ENCODE measurements at places on chromosomes 1 and 21.

DNA sequence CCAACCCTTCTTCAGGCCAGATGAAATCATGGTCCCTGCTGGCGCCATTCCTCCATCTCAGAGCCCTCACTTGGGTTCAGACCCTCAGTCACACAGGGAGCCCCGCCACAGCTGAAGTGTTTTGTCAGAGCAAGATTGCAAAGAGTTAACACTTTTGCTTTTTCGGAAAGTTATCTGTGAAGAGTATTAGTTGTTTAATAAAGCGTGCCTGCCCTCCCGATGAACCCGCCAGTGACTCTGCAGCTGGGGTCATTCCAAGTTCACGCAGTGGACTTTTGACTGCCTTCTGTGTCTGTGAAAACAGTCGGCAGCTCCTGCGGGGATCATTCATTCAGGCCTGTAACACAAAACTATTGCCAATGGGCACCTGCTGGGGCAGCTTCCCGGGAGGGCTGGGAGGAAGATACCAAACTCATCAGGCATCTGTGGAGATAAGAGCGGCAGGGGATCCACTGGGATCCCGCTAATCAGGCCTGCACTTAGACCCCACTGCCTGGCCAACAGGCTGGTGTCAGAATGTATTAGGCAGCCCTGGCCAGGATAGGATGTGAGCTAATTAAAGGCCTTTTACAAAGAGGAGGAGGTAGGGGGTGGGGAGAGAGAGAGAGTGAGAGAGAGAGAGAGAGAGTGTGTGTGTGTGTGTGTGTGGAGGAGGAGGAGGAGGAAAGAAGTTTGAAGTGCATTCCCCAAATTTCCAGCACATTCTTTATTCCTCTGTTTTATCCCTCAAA is 184.5 kb downstream of the DHRS3 start:
- no peak for DNase-seq

GRCh38 chr21:46347203-46347550 is 23.2 kb downstream of the PCNT start:
- DNase-seq = no peak

GRCh38 chr1:6747674-6748073 is 37.6 kb upstream of the CAMTA1 start:
- DNase-seq = no peak

DNA sequence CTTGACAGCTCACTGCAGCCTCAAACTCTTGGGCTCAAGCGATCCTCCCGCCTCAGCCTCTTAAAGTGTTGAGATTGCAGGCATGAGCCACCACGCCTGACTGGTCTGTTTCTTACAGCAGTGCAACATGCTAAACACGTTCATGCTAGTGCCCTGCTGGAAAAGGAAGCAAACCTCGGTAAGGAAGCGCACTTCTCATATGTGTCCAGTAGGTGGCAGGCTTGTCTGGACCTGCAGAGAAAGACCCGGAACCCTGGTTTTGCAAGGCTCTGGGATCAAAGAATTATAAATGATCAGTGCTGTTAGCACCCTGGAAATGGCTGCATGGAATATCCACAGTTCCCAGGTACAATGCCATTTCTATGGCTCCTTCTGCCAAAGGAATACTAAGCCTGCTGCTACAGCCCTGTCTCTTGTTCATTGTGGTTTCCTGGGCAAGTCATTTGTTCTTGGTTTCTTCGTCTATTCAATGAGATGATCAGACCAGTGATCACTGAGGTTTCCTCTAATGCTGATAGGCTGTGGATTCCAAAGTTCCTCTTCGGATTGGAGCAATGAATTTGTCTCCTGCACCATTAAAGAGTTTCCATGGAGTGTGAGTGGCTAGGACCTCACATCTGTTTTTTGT is 15.9 kb downstream of the RNU5D-1 start:
- no peak for DNase-seq

- no peak for DNase-seq
Observed at GRCh38 chr1:14804626-14805025, 206.1 kb downstream of the KAZN start.

- DNase-seq = no peak
Observed at GRCh38 chr1:241356519-241357365, at the start of gene RGS7. Gene RGS7, minus strand, starts transcription at chr1:241357205.

DNA sequence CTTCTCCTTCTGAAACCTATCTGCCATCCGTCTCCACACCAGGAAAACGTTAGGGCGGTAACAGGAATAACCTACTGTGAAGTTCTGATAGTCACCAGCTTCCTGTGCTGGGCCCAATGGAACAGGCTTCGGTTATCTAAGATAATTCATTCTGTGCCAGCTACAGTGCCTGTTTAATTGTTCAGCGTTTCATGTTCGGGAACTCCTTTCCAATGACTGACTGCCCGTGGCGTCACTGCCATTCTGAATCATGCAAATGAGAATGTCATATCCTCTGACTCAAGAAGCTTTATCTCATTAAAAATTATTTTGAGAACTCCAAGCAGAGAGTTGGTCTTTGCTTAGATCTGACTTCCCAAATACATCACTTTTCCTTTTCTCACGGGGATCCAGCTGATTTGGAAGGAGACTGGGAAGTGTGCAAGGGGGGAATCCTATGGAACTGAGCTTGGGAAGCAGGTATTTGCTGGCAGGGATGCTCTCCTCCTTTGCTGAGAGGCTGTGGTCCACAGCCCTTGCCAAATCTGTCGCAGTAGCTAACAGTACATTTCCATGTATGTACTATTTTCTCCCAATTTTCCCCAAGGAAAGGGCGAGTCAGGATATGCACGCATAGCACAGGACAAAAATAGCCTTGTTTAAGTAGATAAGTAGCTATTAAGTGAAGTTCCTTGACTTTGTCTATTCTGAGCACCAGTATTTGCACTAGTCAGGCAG is 358.7 kb downstream of the LTN1 start:
- DNase-seq = no peak

- no peak for DNase-seq
Observed at GRCh38 chr1:6704746-6705145, 3.1 kb upstream of the DNAJC11 start.

All from chondrocyte (in vitro differentiated cells).